Stimulated activated CD4-positive, alpha-beta T cell treated with anti-CD3 and anti-CD28 coated beads, Interleukin-1b, Interleukin-23, amount 100 ng/mL, for 4 hours (primary cell): ENCODE measurements at places on chromosomes 1 and 21.

DNA sequence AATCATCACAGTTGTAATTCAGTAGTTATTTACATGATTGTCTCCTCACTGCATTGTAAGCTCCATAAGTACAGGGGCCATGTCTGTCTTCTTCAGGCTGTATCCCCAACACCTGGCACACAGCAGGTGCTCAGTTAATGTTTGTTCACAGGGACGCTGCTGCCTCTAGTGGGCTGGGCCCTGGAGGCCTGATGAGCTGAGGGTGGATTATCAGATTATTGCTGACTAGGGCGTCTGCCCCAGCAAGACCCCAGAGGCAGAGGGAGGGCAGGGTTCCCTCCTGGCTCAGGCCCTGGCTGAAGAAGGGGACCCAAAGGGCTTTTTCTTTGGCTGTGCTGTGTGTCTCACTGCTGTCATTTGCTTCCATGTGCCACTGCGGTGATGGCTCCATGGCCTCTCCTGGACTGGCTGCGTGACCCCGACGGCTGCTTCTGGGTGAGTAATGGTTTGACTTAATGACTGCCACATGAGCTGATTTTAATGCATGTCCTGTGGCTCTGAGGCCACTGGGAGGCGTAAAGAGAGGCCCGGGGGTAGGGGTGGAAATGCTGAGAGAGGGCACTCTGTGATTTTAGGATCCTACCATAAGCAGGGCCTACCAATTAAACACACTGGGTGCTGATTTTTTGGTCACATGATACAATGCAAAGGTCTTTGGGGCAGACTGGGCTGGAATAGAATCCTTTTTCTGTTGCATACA, 20.8 kb upstream of the EPB41 start:
- DNase-seq: no peak

DNA sequence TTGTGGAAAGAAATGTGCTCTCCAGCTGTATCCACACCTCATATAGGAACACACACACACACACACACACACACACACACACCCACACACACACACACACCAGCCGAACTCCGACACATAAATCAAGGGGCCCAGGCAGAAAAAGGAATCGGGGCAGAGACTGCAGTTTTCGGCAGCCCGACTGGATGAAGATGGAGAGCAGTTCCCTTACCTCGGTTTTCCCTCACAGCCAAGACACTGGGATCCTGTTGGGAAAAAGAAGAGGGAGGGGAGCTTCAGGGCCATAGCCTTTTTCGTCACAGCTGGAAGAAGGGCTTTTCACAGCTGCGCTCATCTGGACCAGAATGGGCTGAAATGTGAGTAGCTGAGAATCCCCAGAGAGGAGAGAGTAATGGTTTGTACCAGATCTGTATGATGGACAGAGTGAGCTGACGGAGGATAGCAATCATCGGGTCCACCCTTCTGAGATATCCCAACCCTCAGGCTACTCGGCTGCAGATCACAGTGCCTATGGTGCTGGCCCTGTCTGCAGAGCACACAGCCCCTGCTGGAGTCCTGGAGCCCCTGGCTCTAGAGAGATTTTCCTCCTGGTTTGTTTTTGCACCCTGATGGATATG, 37.7 kb downstream of the PIK3C2B start:
- no peak for DNase-seq

- DNase-seq: no peak
These were observed 398.8 kb downstream of the DUSP10 start for GRCh38 chr1:221343136-221343535.

GRCh38 chr1:175708787-175709186, 34.6 kb downstream of the TNR start:
- no peak for DNase-seq

- DNase-seq: no peak
These were observed 41.1 kb downstream of the MTR start for GRCh38 chr1:236836157-236836556.

- DNase-seq: no peak
These were observed 29.5 kb downstream of the DOP1B start for GRCh38 chr21:36186081-36186480.

DNA sequence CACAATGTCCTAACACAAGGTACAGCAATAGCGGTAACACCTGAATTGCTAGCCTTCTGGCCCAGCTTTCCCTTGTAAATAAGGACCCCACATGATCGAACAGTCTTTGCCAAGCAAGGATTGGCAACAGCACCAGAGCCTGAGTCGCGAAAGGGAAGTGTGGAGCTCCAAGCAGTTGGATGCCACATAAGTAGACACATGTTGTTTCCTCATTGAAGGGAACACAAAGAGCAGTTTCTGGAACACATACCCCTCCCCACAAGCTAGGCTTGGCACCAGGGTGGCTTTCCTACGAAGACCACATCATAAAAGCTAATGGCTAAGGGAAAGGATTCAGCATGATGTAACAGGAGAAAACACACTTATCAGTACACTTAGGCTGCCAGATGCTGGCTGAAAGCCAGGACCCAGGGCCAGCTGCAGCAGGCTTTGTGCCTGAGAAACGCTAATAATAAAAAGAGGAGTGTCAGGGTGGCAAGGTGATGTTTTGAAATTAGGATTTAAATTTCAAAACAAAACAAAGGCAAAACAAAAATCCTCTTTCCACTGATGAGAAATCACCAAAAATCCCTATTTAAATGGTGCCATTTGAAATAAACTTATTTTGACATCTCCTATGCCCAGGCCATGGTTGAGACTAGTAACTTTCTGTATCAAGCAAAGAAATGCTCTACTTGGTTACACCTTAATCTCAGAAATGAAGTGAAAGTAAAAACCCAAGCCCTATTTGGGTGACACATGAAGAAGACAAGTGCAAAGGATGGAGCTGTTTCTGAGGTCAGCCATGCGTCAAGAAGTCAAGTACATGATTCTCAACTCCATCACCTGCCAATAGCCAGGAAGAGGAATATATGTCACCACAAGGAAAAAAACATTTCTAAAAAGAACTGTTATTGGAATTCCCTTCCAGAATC, 11.9 kb upstream of the CPLANE2 start:
- no peak for DNase-seq

- DNase-seq: no peak
These were observed 92.3 kb downstream of the COQ8A start for GRCh38 chr1:227032396-227032795.
